Cardiac septum (tissue), 1 donor: ENCODE measurements at places on chromosomes 6 and 20. TPM values are rescaled to one million over a fixed set of nuclear protein-coding genes. Genes with fewer than 3 reads are reported as not detected.
A peak's percentile ranks its signal among the peaks of the same experiment; 100 is the strongest.

The PARD6B gene
- total RNA-seq = 3.7 TPM

- no peak for DNase-seq
Measured at GRCh38 chr6:147260091-147260490, 55.9 kb downstream of the STXBP5 start.

DNA sequence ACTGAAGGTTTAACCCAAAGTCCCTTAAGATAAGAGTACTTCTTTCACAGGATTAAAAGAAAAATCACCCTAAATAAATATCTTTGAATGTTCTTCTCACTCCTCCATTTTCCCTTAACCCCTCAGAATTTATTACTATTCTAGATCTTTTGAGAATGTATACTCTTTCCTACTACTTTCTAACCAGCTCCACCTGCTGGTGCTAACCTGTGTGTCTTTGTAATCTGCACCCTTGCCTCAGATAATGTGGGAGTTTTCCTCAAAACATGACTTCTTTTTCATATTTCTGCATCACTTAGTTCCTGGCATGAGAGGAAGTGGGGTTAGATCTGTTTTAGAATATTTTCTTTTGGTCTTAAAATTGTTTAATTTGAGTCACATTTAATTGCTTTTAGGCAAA is 394.2 kb downstream of the BMP2 start:
- DNase-seq = no peak

DNA sequence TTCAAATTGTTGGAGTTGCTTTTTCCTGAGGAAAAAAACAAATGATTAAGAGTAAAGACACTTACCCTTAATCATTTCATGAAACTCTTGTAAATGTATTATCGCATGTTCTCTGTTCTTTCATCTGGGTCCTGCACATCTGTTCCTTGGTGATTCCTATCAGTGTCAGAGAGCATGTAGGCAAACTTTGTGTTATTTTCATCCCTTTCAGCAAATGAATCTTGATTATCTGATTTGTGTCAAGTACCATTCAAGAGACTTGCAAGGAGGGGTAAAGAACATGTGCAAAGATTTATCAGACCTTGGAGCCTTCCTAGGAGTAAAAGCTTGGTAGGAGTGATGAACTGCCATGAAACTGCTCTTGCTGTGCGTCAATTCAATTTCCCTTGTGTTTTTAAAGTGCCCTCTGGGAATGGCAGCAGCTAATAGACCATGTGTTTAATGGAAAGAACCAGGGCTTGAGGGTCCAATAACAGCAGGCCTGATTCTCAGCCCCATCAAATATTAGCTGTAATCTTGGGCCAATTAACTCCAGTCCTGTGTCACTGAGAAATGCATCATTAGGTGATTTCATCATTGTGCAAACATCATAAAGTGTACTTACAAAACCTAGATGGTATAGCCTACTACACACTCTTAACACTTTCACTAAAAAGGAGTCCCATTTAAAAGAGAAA is 118.9 kb upstream of the CEP85L start:
- DNase-seq = no peak

The GPR6 gene
- not detected for total RNA-seq

The DEFB127 gene
- total RNA-seq = not detected

GRCh38 chr6:111472933-111473435 is 10.0 kb downstream of the REV3L start:
- no peak for DNase-seq

DNA sequence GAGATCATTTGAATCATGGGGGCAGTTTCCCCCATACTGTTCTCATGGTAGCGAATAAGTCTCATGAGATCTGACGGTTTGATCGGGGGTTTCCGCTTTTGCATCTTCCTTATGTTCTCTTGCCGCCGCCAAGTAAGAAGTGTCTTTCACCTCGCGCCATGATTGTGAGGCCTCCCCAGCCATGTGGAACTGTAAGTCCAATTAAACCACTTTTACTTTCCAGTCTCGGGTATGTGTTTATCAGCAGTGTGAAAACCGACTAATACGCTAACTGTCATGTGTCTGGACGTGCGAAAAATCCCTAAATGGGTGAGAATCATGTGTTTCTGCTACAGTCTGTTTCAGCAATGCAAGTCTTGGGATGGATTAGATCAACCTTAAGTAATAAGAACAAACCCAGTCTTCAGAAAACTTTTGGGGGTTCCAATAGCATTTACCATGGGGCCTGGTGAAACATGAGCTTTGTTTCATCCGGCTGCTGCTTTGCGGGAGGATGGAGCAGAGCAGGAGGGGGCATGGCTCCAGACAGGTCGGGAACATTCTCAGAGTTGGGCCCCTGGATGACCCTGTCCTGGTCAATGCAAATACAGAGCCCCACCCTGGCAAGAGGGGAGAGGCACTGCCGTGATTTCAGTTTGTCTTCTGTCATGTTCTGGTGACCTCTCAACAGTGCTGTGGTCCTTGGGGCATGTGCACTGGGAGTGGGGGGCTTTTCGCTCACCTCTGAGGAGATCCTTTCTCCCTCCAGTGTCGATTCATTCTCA is 41.5 kb downstream of the CTCFL start:
- DNase-seq = peak; percentile 14

GRCh38 chr6:132140189-132140588 is 189.0 kb upstream of the CCN2 start:
- no peak for DNase-seq

The TUBB1 gene
- total RNA-seq = 0.54 TPM

DNA sequence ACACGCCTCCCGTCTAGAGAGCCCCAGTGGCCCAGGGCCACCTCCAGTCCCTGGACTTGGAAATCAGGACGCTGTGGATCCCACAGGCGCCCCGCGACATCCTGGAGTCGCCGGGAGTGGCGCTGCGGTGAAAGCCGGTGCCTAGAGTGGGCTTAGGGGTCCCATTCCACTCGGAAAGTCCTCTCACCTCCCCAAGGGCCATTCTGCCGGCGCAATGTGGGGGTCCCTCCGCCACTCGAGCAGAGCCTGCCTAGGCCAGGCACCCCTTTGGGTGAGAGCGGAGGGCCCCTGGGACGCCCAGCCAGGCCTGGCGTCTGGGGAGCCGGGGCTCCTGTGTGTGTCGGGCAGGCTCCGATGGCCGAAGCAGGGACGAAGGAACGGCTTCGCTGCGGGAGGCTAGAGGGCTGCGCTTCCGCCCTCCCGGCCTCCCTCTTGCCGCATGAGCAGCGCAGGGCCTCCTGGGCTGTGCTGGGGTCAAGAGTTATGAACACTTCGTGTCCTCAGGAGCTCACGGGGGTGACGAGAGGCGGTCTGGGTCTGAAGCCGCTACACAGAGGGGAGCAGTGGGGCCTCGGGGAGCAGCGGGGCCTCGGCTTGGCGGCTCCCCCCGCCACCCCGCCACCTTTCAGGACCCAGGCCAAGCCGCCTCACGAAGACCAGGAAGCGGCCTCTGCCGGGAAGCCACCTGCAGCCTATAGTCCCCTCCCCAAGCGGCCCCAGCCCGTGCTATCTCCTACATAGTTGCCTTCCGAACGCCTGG is 13.6 kb downstream of the POU3F2 start:
- DNase-seq = no peak

DNA sequence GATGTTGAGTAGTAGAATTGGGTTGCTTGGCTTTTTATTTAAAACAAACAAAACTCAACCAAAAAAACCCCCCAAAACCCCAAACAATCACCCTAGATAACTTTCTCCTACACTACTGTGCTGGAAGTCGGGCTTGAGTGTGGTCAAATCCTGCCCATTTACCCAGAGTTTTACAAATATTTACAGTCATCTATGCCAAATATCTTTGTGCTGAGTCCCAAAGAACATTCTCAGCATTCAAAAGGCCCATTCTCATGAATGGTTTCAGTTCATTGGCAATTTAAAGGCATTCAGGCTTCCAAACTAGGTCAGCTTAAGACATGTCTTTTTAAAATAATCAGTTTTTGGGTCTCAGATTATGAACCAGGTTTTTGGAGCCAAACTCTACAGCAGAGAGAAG is 1.8 kb downstream of the RNF144B start:
- no peak for DNase-seq

GRCh38 chr6:26439151-26440125 is 866 bp upstream of the BTN3A3 start:
- DNase-seq = no peak

The EDEM2 gene
- total RNA-seq = 11.5 TPM

- DNase-seq = no peak
Measured at GRCh38 chr20:37354210-37355195, 8.6 kb downstream of the SRC start.

GRCh38 chr6:37799263-37799644 is 20.3 kb upstream of the ZFAND3 start:
- peak; percentile 41 for DNase-seq

The CHRNA4 gene
- 0.16 TPM for total RNA-seq

DNA sequence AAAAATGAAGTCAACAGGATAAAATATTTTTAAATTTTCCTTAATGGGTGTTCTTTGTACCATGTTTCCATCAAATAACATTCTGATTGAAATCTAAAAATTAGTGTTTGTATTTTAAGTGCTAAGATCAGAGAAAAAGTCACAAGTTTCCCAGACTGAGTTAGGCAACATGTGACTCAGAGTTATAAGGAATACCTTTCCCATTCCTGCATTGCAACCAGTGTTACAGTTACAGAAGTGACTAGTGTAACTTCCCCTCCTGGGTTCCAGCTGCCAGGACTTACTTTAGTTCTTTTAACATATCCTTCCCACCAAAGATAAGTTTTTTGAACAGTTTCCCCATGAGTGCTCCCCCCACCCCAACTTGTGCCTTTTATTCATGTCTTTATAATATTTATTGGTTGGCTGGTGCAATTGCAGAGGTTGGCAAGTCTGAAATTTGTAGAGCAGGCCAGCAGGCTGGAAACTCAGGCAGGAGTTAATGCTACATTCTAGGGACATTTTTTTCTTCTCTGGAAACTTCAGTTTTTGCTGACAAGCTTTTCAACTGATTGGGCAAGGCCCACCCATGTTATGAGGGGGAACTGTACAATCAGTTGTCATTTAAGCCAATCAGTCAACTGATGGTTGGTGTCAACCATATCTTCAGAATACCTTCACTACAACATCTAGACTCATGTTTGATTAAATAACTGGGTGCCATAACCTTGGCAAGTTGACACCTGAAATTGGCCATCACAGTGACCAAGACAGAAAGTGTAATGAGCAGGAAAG is 22.9 kb upstream of the ESR1 start:
- no peak for DNase-seq

The ZBTB46 gene
- total RNA-seq = 17.4 TPM

- DNase-seq = no peak
Measured at GRCh38 chr6:46626228-46626909, 26.2 kb downstream of the CYP39A1 start.

GRCh38 chr20:18611492-18611891 is 23.6 kb downstream of the DTD1 start:
- DNase-seq = no peak

The CLVS2 gene
- total RNA-seq = not detected

DNA sequence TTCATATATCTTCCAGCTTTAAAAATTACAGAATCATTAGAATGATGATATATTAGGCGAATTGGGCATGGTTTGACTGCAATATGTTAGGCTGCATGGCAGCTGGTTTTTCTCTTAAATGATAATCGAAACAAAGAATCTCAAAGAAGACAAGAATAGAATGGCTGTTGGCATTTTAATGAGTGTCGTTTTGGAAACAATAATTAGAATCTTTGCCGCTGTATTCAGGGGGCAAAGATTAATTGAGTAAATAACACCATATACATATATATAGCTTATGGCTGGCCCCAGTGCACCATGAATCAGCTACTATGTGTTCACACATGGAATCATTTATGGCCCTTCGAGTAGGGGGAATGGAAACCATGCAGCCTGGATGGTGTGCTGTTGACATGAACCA is 216.2 kb downstream of the RNF144B start:
- DNase-seq = no peak

DNA sequence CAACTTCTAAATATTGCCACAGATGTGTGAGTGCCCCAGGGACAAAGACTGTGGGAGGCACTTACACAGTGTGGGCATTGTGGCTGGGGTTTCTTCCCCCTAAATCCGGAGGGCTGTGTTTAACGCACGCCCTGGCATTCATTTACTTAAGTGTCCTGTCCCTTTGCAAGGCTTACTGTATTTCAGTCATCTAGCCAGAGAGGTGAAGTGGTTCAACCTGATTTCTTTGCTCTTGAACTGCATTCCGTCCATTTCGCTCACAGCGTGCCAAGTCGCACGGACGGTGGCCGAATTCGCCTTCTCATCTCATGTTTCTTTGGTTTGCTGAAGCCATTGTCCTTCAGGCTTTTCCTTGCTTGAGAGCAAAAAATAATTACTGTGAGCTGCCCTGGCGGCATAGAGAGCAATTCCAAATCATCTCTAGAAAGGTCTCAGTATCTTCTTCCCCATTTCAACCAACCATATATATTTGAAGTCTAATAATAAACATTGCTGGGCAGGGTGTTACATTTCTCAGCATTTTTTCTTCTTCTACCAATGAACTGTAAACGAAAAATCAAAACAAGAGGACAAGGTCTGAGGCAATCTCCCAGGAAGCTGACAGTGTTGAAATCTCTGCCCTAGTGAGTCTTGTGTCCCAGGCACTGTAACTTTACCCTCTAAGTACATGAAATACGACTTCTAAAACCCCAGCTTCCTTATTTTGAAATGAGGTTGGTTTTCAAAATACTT is 16.9 kb downstream of the SYTL3 start:
- no peak for DNase-seq

The PBOV1 gene
- not detected for total RNA-seq

GRCh38 chr20:1075616-1076015 is 42.8 kb upstream of the PSMF1 start:
- no peak for DNase-seq

DNA sequence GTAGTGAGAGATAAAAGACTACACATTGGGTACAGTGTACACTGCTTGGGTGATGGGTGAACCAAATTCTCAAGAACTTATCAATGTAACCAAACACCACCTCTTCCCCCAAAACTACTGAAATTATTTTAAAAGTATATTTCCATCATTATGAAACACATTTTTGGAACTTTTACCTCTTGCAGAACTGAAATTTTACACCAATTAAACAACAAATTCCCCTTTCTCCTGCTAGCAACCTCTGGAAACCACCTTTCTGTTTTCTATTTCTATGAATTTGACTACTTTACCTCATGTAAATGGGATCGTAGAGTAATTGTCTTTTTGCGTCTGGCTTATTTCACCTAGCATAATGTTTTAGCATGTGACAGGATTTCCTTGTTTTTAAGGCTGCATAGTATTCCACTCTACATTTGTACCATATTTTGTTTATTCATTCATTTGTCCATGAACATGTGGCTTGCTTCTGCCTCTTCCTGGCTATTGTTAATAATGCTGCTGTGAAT is 149.9 kb upstream of the PHACTR1 start:
- DNase-seq = no peak

DNA sequence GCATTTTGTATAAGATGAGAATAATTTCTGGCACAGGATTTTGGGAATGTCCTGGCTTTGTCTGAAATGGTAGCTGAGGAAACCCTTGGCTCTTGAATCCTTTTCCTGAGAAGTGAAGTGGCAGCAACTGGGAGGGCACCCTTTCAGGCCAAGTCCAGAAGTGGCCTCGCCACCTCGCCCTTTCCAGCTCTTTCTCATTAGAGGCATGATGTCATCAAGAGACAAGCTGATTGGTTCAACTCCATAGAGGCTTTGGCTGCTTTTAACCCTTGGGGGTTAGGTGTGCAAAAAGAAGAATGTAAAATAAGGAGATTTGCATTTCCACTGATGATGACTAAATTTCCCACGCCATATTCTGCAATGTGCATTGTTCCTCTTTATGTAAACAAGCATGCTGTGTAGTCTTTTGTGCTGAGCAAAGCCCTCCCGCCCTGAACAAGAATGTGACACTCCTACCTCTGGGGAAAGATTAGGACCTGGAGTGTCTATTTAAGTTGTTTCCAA is 116.5 kb downstream of the TCP11 start:
- DNase-seq = no peak

The PCIF1 gene
- total RNA-seq = 30.2 TPM
